ENCODE measurements at places on chromosomes 6 and 20.

DNA sequence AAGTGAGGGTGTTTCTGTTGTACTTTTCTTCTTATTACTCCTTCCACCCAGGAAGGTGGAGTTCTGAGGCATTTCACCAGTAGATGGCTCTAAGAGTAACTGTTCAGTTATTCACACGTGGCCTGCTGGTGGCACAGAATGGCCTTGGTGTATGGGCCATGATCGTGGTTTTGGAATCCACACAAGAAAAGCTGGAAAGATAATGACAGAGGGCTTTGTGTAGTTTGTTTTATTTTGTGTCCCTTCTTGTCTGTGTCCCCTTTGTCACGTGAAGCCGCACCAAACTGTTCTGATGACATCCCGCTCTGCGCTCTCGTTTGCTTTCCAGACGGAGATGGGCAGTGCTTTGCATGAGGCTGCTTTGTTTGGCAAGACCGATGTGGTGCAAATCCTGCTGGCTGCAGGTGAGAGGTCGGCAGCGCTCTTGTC is 93.4 kb downstream of the ANKS1A start:
- no peak for DNase-seq

GRCh38 chr20:23308908-23309307 is 41.7 kb upstream of the NXT1 start:
- DNase-seq: no peak

- peak; percentile 61 for DNase-seq
Measured at GRCh38 chr6:35368038-35368887, 25.9 kb downstream of the PPARD start.

- no peak for DNase-seq
Measured at GRCh38 chr6:17099401-17100059, 2.3 kb upstream of the STMND1 start.

- DNase-seq: no peak
Measured at GRCh38 chr20:63054681-63055240, 48.0 kb upstream of the BHLHE23 start.

DNA sequence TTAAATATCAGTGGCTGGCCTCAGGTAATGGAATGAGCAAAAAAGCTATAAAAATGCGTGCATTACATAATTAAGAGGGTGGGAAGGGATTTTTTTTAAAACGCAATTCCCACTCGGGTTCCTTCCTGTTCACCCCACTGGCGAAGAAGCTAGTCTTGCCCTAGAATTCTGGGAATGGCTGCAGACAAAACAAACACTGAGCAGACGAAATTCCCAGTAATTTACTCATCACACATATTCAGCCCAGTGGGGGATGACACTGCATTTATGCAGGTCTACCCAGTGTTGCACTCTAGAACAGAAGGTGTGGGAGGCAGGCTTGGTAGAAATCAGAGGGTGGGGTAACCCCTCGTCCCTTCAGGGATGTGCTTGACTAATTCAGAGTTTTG is 2695.0 kb upstream of the DEFB115 start:
- DNase-seq: no peak

DNA sequence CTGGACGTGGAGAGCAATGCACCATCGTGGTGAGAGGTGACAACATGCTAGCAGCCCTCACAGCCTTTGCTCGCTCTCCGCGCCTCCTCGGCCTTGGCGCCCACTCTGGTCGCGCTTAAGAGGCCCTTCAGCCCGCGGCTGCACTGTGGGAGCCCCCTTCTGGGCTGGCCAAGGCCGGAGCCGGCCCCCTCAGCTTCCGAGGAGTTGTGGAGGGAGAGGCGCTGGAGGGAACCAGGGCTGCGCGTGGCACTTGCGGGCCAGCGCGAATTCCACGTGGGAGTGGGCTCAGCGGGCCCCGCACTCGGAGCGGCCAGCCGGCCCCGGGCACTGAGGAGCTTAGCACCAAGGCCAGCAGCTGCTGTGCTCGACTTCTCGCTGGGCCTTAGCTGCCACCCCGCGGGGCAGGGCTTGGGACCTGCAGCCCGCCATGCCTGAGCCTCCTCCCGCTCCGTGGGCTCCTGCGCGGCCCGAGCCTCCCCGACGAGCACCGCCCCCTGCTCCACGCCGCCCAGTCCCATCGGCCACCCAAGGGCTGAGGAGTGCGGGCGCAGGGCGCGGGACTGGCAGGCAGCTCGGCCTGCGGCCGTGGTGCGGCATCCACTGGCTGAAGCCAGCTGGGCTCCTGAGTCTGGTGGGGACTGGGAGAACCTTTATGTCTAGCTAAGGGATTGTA is 3.8 kb downstream of the GPX6 start:
- no peak for DNase-seq

DNA sequence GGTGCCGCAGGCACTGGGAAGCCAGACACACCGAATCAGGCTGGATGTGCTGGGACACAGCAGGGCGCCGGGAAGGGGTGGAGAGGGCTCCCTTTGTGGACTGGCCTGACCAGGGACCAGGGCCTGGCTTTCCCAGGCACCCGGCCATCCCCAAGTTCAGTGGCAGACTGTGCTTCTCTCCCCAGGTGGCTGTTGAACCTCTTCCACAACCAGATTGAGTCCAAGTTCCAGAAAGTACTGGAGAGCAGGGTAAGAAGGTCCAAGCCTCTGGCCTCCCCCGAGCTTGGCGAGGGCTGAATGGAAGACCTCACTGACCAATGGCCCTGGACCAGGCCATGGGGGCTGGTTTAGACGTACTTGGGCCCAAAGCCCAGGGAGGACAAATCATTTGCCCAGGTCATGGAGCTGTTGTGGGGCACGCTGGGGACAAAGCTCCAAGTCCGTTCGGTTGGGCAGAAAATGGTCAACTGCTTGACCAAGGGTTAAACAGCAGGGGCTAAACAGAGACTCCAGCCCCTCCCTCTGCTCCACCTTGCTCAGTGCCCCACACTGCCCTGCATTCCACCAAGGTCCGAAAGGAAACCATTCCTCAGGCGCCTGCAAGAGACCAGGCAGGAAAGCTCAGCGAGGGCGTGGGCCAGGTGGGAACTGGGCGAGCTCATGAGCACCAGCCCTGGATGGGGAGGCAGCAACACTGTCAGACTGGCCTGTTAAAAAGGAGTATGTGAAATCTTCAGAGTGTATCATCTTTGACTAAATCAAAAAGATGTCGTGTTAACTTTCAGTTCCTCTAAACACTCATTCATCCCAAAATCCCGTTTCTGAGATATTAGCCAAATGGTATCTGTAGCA is 9.1 kb downstream of the LBP start:
- no peak for DNase-seq

DNA sequence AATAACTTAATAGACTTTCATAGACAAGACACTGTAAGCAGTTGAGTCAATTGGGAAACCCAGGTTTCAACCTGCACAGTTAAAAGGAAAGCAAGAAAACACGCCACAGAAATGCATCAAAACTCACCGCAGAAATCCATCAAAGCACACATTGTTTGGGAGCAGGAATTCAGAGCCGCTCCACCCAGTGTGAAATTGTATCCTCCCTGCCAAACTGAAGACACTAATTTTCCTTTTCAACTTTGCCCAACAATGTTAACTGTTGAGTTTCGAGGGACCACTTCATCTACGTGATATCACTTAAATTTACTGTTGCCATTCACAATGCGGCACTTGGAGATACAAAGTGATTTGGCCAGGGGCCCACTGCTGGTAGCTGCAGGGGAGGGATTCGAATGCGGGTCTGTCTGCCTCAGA is 92.7 kb downstream of the DACT2 start:
- no peak for DNase-seq

GRCh38 chr6:51495096-51495495 is 592.3 kb downstream of the PKHD1 start:
- DNase-seq: no peak

DNA sequence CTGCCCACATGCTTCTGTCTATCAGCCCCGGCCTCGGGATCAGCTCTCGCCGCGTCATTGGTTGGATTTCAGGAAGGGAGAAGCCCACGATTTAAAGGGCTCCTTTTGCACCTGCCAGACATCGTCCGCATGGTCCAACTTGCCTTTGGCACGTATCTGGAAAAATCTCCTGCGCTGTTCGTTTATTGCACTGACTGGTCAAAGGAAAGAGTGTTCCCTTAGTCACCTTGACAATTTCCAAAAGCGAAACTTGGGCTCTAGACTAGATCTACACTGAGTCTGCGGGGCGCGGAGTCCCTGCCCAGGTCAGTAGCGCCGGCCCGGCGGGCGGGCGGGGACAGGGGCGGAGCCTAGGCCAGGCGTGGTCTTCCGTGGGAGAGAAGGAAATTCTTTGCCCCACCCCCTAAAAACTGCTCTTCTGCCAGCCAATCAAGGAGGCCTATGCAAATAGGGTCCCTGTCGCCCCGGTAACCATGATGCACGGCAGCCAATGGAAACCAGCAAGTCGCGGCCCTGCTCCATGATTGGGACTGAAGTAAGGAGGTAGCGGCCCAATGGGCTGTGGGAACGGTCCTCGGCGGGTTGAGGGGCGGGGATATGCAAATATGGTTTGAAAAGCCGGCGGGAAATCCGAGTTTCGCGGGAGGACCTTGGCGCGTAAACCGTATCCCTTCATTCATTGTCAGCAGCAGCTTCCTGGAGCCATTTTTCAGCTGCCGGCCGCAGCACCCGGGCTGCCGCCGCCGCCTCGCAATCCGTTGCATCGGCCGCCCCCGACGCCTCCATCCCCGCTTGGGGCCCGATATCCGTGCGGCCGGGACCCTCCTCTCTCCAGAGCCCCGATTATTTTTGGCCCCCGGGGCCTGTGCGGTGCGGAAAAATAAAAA is at the start of gene E2F3:
TSS of gene E2F3 (plus strand) at position 675 of the 887 bp plus-strand sequence. CDS start 354 bp downstream, outside the sequence.
- DNase-seq: peak; percentile 100

DNA sequence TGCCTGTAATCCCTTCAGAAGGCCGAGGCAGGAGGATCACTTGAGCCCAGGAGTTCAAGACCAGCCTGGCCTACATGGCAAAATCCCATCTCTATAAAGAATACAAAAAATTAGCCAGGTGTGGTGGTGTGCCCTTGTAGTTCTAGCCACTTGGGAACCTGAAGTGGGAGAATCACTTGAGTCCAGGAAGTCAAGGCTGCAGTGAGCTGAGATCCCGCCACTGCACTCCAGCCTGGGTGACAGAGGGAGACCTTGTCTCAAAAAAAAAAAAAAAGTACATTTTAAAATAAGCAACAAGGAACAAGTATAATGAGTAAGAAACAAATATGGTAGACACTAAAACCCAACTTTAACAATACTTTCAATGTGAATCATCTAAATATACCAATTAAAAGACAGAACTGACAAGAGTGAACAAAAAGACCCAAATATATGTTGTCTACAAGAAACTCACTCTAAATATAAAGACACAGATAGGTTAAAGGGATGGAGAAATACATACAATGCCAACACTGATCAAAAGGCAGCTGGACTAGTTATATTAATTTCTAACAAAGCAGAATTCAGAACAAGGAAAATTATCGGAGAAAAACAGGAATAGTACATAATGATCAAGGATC is 37.7 kb downstream of the RANBP9 start:
- DNase-seq: no peak

GRCh38 chr6:43273707-43274106 is 24.4 kb upstream of the SLC22A7 start:
- no peak for DNase-seq

DNA sequence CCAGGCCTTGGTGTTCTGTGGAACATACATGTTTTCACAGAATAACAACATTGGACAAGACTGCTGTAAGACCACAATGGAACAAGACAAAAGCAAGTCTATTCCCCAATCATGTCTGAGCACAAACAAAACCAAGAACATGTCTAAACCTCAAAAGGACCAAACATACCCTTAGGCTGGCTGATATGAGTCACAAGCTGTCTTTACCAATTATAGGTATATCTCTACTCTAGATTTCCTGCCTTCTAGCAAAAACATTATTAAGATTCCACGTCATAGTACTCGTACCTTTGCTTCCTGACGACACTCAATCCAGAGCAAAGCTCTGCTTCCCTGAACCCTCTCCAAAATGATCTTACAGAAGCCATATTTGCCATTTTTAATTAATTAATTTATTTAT is 15.4 kb upstream of the L3MBTL1 start:
- DNase-seq: no peak

- DNase-seq: no peak
Measured at GRCh38 chr6:154550779-154551178, 40.3 kb upstream of the CNKSR3 start.

All from large intestine (tissue), 12 donors.